ENCODE measurements at places on chromosomes 5 and 9.

DNA sequence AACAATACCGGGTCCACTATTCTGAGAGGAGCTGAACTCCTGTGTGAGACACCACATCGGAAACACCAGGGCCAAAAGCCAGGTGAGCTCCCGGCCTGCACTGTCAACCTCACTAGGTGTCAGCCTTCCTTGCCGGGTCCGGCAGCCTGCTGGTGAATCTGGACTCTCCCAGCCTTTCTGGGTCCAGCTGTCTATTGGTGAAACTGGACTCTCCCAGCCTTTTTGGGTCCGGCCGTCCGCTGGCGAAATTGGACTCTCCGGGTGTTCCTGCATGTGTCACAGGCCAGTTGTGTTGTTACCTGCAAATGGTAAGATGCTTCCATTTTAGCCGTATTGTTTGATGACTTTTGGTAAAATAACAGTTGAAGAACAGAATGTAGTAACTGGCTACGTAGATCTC is 801.5 kb downstream of the CDH9 start:
- no peak for DNase-seq

GRCh38 chr9:16559418-16560188 is 310.9 kb downstream of the BNC2 start:
- no peak for DNase-seq

DNA sequence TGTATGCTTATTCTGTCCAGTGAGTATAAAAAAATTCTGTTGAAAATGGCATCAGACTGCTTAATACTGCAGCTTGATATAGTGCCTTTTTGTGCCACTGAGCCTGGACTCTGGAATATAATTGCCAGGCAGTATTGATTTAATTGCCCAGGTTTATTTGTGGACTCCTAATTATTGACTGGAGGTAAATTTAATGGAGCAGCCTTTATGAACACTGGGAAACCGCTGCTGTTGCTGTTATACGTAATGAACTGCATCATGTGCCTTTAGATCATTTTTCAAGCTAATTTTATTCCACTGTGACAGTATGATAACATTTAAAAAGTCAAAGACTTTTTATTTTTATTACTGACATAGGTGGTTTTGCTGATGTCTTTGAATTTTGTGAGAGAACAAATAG is 90.2 kb upstream of the SH3GL2 start:
- DNase-seq, result no peak

DNA sequence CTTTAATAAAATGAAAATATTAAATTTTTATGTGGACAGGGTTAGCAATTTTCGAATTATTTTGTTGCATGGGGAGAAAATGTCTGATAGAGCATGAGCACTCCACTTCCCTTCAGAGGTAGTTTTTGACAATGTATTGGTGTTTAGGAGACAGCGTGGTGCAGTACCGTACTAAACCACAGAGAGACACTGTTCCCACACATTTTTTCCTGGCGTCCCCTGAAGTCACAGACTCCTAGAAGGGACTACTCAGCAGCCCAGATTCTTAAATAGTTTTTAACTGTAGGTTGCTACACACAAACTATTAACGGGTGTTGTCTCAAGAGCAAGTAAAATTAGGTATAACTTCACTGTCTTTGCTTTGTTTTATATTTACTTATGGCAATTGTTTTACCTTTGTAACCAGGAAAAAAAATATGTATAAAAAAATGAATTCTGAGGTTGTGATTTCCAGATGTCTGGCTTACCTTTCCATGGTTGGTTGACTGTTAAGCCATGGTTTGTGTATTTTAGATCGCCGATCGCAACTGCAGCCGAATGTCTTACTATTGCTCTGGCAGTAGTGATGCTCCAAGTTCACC is 171.2 kb downstream of the DOCK8 start:
- no peak for DNase-seq

- no peak for DNase-seq
Observed at GRCh38 chr9:16180091-16180490, 627.2 kb downstream of the CCDC171 start.

GRCh38 chr9:117302487-117302886 is 112.4 kb downstream of the ASTN2 start:
- DNase-seq, result no peak

DNA sequence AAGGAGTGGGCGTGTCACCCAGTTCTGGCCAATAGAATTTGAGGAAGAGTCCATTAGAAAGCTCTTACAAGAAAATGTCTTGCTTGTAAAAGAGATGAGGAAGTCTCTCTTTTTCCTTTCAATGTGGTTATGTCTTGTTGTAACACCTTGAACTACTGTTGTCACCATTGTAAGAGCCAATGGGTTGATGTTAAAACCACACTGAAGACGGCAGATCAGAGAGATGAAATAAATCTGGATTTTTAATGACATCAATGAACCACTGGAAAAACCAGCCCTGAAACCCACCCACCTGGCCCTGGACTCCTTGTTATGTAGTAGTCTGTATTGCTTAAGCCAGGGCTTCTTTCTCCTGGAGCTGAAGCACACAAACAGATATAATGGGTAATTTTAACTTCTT is 83.8 kb upstream of the ERCC6L2 start:
- DNase-seq, result no peak

DNA sequence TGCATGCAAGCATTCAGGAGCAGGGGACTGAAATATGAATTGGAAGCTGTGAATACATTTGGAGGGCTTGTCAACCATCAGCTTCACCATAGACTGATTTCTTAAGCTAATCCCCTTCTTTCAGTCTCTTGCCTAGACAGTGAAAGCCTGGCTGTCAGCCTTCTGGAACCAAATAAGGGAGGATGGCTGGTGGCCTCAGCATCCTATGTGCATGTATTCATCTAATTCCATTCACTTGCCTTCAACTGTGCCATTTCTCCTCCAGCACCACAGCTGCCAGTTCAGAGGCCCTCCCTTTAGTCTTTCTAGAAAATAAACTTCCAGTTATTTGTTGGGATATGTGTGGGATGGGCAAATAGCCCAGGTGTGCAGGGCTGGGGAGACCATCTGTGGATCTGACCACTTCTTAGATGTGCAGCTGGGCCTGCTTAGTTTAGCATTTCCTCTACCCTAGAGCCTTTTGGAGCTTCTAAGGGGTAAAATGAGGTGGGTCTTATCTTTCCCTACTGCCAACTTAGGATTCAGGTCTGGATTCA is 62.1 kb downstream of the AOPEP start:
- DNase-seq, result no peak

GRCh38 chr5:55866934-55867333 is 15.8 kb downstream of the IL31RA start:
- no peak for DNase-seq

DNA sequence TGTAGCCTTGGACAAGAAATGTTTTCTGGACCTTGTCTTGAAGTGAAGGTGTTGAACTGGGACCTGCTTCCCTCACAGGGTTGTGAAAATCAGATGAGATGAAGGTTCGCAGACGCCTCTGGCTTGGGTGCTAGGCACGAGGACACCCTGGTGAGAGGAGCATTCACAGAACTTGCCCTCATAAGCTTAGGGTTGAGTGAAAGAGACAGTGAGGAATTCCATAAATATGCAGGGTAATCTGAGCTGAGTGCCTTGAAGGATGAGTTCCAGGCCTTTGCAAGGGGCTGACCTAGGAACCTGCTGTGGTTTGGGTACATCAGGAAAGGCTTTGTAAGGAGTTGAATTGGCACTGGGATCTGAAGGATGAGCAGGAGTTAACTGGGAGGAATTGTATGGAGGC is 75.7 kb upstream of the SAP30L start:
- DNase-seq, result no peak

- no peak for DNase-seq
Observed at GRCh38 chr5:87949676-87950631, 318.7 kb downstream of the TMEM161B start.

- no peak for DNase-seq
Observed at GRCh38 chr5:41334758-41335157, 121.4 kb upstream of the C6 start.

- no peak for DNase-seq
Observed at GRCh38 chr9:122134822-122135528, 24.6 kb downstream of the NDUFA8 start.

DNA sequence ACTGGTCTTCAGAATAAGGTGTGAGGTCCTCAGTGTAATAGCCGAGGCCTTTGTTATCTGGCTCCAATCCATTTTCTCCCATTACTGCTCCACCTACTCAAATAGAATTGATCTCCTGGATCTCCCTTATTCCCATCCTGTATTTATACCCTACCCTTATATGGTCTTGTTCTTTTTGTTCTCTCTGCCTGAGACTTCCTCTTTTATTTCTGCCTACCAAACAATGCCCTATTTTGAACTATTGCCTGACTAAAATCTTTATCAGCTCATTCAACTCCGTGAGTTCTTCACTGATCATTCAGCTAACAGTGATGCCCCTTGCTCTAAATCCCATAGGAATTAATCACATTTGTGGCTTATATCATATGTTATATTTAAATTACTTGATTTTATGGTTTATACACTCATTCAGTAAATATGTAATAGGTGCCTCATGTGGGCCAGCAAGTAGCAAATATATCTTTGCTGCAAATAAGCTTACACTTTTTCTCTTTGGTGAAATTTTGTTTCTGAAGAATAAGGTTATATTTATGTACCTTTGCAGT is 417.5 kb upstream of the MEF2C start:
- DNase-seq, result no peak

GRCh38 chr5:133977161-133977787 is 8.8 kb upstream of the C5orf15 start:
- no peak for DNase-seq

GRCh38 chr5:4700069-4700468 is 440.1 kb upstream of the ADAMTS16 start:
- DNase-seq, result no peak

DNA sequence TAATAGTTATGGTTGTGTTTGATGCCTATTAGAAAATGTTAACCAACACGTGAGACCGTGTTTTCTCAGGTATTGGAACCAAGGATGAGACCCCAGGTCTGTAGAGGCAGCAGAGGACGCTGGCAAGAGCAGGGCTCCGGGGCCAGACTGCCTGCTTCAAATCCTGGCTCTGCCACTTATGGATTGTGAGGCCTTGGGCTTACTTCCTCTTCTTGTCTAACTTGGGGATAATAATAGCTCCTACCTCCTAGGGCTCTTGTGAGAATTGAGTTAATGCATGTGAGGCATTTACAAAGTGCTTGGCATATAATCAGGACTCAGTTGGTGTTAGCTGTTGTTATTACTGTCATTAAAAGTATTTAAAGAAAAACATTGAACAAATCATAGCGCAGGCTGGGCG is 85.5 kb upstream of the PITX1 start:
- DNase-seq, result no peak

GRCh38 chr5:124061663-124062062 is 549.7 kb downstream of the CSNK1G3 start:
- DNase-seq, result no peak

GRCh38 chr9:106704056-106704615 is 158.8 kb upstream of the ZNF462 start:
- DNase-seq, result no peak

DNA sequence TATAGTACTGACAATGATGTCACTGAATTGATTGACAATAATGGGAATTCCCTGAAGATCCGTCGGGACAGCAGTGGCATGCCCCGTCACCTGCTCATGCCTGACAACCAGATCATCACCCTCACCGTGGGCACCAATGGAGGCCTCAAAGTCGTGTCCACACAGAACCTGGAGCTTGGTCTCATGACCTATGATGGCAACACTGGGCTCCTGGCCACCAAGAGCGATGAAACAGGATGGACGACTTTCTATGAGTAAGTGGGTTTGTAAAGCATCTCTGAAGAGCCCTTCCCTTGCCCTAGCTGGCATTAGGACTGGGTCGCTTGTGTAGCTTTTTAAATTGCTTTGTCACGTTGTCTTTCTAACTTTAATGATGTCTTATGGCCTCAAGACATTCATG is 72.7 kb upstream of the WWC1 start:
- DNase-seq, result no peak

- DNase-seq, result no peak
Observed at GRCh38 chr5:92635001-92635461, 946.0 kb downstream of the NR2F1-AS1 start.

DNA sequence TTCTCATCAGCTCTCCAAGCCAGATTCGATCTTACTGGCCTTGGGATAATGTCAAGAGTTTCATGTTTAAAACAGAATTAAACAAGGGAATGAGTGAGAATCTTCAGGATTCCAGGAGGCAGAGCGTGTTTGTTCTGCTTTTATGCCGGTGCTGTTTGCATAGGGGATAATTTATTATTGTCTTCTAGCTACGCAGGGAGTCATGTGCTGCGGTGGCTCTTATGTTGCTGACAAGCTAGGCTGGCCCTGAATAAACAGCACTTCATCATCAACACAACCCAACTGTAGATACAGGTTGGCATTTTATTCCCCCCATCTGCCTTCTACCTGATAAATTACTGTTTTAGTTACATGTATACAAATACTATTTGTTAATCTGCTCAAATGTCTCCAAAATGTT is 47.1 kb upstream of the PCA3 start:
- no peak for DNase-seq

DNA sequence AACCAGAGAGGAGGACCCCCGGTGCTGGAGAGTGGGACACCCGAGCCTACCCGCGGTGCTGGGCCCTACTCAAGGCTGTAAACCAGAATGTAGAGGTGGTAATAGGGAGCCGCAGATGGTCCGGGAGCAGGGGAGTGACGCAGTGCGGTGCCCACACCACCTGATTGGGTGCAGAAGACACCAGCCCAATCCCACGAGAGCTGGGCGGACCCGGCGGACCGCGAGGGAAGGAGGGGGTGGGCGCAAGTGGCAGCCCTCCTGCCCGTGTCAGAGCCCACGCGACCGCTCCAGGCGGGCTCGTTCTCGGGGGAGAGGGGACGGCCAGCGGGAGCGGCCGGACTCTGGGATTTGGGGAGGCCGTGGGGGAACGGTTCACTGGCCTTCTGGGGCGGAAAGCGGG is 71.2 kb downstream of the C9orf50 start:
- DNase-seq, result no peak

DNA sequence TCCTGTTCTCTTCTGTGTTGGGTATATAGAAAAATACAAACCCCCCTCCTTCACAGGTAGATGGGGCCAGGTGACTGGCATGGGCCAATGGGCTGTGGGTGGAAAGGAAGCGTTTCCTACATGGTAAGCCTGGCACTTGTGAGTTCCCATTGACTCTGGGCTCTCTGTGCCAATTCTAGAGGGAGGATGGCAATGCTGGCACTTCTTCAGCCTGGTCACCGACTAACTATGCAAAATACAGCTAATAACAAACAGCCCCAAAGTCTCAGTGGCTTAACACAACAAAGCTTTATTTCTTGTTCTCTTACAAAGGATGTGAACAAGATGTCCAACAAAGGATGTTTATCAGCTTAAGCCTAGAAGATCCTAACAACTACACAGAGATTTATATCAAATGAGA is 258.1 kb downstream of the SYK start:
- DNase-seq, result no peak

DNA sequence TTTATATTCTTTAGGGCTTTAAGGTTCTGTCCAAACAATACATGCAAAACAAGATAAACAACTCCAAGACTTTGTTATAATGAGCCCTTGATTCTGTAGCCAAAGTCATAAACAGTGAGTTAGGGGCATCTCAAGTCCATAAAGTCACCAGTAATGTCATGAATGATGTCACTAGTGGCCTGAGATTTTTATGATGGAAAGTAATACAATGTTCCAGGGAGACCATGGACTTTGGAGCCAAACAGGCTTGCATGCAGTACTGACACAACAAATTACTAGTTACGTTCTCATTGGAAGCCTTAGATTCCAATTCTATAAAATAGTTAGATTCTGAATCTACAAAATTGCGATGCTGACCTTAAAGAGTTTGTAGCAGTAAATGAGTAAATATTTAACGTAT is 280.0 kb downstream of the HINT1 start:
- DNase-seq, result no peak

GRCh38 chr5:145835848-145836239 is 702 bp upstream of the PRELID2 start:
- no peak for DNase-seq

GRCh38 chr5:55829956-55830355 is 21.2 kb upstream of the IL31RA start:
- no peak for DNase-seq

GRCh38 chr5:177592905-177593304 is 902 bp downstream of the TMED9 start:
- no peak for DNase-seq
